ENCODE measurements at places on chromosomes 16 and 17. TPM values are rescaled to one million over a fixed set of nuclear protein-coding genes. Genes with fewer than 3 reads are reported as not detected.
A peak's percentile ranks its signal among the peaks of the same experiment; 100 is the strongest.

DNA sequence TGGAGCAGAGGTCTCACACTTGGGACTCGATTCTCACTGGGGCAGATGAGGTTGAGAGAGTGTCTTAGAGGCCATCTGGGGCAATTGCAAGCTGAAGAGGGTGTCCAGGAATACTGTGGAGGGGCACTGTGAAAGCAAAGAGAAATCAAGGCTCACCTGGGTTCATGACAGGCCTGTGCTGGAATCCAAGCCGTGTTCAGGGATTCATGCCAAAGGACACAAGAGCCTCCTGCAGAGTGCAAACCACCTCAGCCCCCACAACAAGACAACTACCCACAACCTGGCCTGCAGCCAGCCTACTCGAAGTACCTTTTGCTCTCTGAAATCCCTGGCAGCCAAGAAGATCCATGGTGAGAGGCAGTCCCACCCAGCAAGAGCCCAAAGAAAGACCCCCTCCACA lies 2334.2 kb downstream of the TP53TG3F start:
- no peak for DNase-seq
- H3K4me3 ChIP-seq, result no peak overlapping the region
- no peaks in the 10 kb centered on the region for H3K4me1 ChIP-seq
- no peaks in the 10 kb centered on the region for H3K27me3 ChIP-seq
- H3K27ac ChIP-seq, result no peak overlapping the region

GRCh38 chr17:61744252-61744651 lies 119.1 kb downstream of the BRIP1 start:
- H3K27me3 ChIP-seq, result no peaks in the 10 kb centered on the region
- H3K36me3 ChIP-seq, result peaks cover 44% of the 10 kb centered on the region
- no peak for DNase-seq

GRCh38 chr16:15599303-15600070 lies 43.5 kb downstream of the MARF1 start:
- DNase-seq, result no peak
- no peaks in the 10 kb centered on the region for H3K4me1 ChIP-seq
- peaks cover 3% of the 10 kb centered on the region for H3K36me3 ChIP-seq
- H3K4me3 ChIP-seq, result no peak overlapping the region
- H3K27me3 ChIP-seq, result no peaks in the 10 kb centered on the region

- no peaks in the 10 kb centered on the region for H3K27me3 ChIP-seq
- no peaks in the 10 kb centered on the region for H3K4me1 ChIP-seq
- no peak overlapping the region for H3K27ac ChIP-seq
- H3K4me3 ChIP-seq, result no peak overlapping the region
Measured at GRCh38 chr16:54488729-54489128, 202.1 kb upstream of the IRX3 start.

GRCh38 chr16:76837872-76838271 lies 353.1 kb upstream of the MON1B start:
- H3K27ac ChIP-seq, result no peak overlapping the region
- no peaks in the 10 kb centered on the region for H3K4me1 ChIP-seq
- H3K36me3 ChIP-seq, result no peaks in the 10 kb centered on the region

SLC4A1 gene
- not detected for total RNA-seq

GRCh38 chr17:38867179-38867967 lies 2.5 kb upstream of the LASP1 start:
- H3K27me3 ChIP-seq, result peaks cover 12% of the 10 kb centered on the region
- peaks cover 9% of the 10 kb centered on the region for H3K4me1 ChIP-seq
- no peaks in the 10 kb centered on the region for H3K36me3 ChIP-seq
- DNase-seq, result peak; percentile 83
- no peak overlapping the region for H3K27ac ChIP-seq

DNA sequence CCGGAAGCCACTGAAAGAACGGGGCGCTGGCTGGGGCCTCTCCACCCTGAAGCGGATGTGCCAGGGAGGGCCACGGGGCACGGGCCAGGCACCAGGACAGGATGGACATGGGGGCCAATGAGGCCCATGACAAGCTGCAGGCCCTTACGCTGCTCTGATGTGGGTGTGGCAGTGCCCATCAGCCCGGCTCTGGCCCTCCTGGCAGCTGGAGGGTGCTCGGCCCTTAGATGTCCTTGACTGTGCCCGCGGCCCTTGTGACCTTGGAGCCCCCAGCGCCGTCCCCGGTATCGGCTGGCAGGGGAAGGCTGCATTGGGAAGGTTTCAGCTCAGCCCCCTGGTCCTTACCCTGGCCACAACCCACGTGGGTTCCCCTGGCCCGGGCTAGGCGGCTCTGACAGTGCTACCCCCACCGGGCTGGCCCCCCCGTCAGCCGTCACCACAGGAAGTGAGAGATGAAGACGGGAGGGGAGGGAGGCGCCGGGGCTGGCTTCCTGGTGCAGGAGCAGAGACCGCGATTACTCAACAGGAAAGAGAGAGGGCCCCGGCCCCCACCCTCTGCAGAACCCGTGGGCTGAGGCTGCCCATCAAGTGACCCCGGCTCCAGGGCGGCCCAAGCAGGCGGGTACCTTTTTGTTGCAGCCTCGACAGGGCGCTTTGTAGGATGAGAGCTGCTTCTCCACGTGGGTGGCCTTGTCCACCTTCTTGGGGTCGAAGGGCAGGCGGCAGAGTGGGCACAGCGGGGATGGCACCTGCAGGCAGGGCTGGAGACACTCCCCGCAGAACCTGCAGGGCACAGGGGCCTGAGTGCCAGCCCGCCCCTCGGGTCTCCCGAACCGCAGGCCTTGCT lies 5.3 kb downstream of the RNF166 start:
- H3K4me1 ChIP-seq, result peaks cover 6% of the 10 kb centered on the region
- H3K4me3 ChIP-seq, result no peak overlapping the region
- H3K27me3 ChIP-seq, result no peaks in the 10 kb centered on the region
- H3K36me3 ChIP-seq, result no peaks in the 10 kb centered on the region
- H3K27ac ChIP-seq, result no peak overlapping the region
- DNase-seq, result no peak

GRCh38 chr17:80364091-80364691 lies 50.8 kb upstream of the ENDOV start:
- H3K4me1 ChIP-seq, result no peaks in the 10 kb centered on the region
- no peaks in the 10 kb centered on the region for H3K27me3 ChIP-seq
- H3K4me3 ChIP-seq, result no peak overlapping the region
- H3K36me3 ChIP-seq, result no peaks in the 10 kb centered on the region
- peak; percentile 63 for DNase-seq
- H3K27ac ChIP-seq, result no peak overlapping the region

DNA sequence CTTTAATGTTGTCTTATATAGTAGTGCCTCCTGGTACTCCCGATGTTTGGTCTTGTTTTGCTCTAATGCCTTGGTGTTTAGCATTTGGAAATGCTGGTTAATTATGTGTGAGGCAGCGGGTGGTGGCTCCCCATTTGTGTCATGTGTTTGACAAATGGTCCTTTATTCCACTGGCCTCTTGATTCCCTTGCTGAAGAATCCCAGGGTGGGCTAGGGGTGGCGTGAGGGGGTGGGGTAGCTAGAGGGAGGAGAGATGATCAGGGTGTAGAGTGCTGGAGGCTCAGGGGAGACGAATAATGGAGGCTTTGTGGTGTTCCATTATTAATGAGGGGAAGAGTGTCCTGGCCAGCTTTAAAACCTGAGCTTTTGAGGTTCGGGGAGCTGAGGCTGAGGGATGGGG lies 5.4 kb downstream of the DYNLL2 start:
- no peak for DNase-seq
- H3K36me3 ChIP-seq, result peaks cover 13% of the 10 kb centered on the region
- peak overlapping the region; percentile 17 for H3K27ac ChIP-seq

DNA sequence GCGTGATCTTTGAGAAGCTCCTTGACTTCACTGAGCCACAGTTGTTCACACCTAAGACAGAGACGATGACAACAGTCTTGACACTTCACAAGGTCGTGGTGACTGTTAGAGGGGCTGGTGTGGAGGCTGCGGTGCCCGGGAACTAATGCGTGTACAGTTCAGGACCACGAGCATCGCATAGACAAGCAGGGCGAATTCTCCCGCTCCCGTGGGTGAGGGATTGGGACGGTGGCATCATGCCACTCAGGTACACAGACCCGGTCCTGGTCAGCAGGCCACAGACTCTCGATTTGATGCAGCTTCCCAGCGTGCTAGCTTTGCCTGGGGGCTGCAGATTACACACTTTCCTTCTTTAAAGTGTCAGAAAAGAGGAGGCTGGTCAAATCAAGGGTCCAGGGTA lies 24.7 kb downstream of the CEP295NL start:
- H3K27ac ChIP-seq, result no peak overlapping the region
- H3K4me3 ChIP-seq, result no peak overlapping the region
- H3K27me3 ChIP-seq, result no peaks in the 10 kb centered on the region
- H3K4me1 ChIP-seq, result peaks cover 26% of the 10 kb centered on the region

- H3K4me3 ChIP-seq, result peak overlapping the region; percentile 51
- no peaks in the 10 kb centered on the region for H3K36me3 ChIP-seq
- no peak overlapping the region for H3K27ac ChIP-seq
- peak; percentile 47 for DNase-seq
- H3K4me1 ChIP-seq, result peaks cover 18% of the 10 kb centered on the region
- peaks cover 13% of the 10 kb centered on the region for H3K27me3 ChIP-seq
Measured at GRCh38 chr16:87493608-87494280, 920 bp upstream of the ZCCHC14 start.

DNA sequence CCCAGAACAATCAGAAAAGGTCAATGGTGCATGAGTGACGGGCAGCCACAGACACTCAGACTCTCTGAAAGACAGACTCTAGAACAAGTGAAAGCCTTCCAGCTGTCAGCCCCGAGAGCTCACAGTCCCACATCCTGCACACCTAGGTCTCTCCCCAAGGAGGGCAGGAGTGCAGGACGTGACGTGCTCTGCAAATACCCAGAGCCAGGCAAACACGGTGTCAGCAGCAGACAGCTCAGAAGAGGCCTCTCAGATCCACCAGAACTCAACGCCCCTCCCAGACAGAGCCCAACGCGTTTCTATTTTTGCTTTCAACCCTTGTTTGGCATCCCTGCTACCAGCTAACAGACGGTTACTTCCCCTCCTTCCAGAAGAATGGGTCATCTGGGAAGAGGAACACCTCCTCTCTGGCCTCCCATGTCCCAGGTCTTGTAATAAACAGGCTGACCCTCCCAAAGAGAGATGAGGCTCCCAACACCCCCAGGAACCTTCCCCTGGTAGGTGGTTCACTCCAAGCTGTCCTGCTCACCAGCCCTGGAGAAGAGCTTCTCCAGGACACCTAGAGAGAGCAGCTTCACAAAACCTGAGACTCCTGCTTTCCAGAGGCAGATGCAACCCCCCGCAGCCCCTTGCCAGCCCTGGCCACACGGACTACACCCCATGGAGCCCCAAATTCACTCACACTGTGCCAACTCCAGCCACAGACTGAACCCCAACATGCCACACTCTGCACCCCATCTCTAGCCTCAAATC lies 7.6 kb downstream of the PITPNM3 start:
- H3K27me3 ChIP-seq, result peaks cover 1% of the 10 kb centered on the region
- DNase-seq, result no peak
- H3K4me3 ChIP-seq, result no peak overlapping the region
- no peaks in the 10 kb centered on the region for H3K36me3 ChIP-seq

- H3K4me3 ChIP-seq, result peak overlapping the region; percentile 90
- H3K36me3 ChIP-seq, result no peaks in the 10 kb centered on the region
- H3K27me3 ChIP-seq, result peaks cover 5% of the 10 kb centered on the region
- no peak overlapping the region for H3K27ac ChIP-seq
Measured at GRCh38 chr17:7393613-7394451, 493 bp downstream of the PLSCR3 start.

DNA sequence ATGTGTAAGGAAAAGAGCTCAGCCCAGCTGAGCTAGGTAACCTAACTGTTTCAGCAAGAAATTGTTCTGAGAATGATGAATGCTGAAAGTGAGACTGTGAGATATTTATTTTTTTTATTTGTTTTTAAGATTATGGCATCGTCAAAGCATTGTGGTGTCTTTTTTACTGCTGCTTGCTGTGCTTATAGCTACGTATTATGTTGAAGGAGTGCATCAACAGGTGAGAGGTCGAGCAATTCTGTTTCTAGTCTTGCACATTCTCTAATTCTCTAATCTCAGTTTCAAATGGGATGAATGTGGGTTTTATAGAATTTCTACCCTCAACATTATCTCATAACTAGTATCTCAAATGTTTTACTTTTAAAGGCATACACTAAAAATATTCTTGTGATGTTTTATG lies 29.9 kb downstream of the VMP1 start:
- H3K4me1 ChIP-seq, result no peaks in the 10 kb centered on the region
- no peak overlapping the region for H3K4me3 ChIP-seq
- no peaks in the 10 kb centered on the region for H3K36me3 ChIP-seq

DNA sequence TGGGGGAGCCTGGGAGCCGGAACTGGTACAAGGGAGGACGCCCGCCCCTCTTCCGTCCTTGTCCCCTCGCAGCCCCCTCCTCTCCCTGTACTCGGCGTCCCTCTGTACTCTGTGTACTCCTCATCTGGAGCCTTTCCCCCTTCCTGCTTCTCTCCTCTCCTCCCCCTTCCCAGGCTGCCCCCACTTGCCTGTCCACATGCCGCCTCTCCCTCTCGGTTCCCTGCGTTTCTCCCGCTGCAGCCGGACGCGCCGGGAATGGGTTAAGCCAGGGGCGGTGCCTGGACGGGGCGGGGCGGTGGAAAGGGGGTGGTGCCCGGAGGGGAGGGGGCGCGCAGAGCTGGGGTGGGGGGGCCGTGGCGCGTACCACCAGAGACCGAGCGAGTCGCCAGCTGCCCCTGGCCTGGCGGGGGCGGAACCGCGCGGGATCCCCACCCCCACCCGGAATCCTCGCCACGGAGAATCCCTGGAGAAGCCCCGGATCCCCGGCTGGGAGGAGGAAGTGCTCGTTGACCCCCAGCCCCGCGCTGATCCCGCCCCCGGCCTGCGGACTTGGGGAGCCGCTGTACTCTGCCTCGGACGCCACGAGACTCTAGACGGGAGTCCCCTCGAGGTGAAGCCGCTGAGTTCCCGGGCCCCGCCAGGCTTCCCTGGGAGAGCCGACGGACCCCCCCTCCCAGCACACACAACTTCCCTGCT lies 22.6 kb downstream of the GJD3 start:
- peak overlapping the region; percentile 64 for H3K4me3 ChIP-seq
- H3K36me3 ChIP-seq, result no peaks in the 10 kb centered on the region
- H3K27ac ChIP-seq, result no peak overlapping the region
- peak; percentile 84 for DNase-seq
- H3K27me3 ChIP-seq, result peaks cover 91% of the 10 kb centered on the region

GRCh38 chr17:77719806-77720205 lies 238.7 kb upstream of the TNRC6C start:
- no peaks in the 10 kb centered on the region for H3K27me3 ChIP-seq
- H3K4me1 ChIP-seq, result peaks cover 16% of the 10 kb centered on the region
- H3K4me3 ChIP-seq, result no peak overlapping the region
- no peak for DNase-seq
- H3K36me3 ChIP-seq, result no peaks in the 10 kb centered on the region

- no peak for DNase-seq
- no peak overlapping the region for H3K27ac ChIP-seq
- H3K27me3 ChIP-seq, result peaks cover 7% of the 10 kb centered on the region
- H3K4me1 ChIP-seq, result peaks cover 7% of the 10 kb centered on the region
- no peaks in the 10 kb centered on the region for H3K36me3 ChIP-seq
Measured at GRCh38 chr16:67191411-67191994, 452 bp upstream of the E2F4 start.

All from neural progenitor cell (in vitro differentiated cells).